Keratinocyte (primary cell): ENCODE measurements at places on chromosomes 1 and 21.
A peak's percentile ranks its signal among the peaks of the same experiment; 100 is the strongest.

GRCh38 chr1:110936567-110936966 lies 27.2 kb downstream of the LRIF1 start:
- DNase-seq, result no peak

DNA sequence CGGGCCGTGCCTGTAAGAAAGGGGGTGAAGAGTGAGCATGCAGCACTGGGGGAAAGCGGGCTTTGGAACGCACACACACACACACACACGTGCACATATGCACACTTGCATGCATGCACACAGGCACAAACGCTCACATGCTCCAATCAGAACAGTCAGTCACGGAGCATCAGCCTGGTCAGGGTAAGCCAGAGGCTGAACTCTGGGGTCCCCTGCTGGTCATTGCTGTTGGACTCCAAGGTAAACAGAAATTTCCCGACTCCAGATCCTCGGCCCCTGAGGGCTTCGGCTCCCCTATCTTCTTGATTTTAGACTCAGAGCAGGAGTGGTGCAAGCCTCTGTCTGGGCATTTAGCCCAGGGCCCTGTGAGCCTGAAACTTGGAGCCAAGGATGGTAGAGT lies 54.2 kb downstream of the SYT2 start:
- DNase-seq, result no peak

DNA sequence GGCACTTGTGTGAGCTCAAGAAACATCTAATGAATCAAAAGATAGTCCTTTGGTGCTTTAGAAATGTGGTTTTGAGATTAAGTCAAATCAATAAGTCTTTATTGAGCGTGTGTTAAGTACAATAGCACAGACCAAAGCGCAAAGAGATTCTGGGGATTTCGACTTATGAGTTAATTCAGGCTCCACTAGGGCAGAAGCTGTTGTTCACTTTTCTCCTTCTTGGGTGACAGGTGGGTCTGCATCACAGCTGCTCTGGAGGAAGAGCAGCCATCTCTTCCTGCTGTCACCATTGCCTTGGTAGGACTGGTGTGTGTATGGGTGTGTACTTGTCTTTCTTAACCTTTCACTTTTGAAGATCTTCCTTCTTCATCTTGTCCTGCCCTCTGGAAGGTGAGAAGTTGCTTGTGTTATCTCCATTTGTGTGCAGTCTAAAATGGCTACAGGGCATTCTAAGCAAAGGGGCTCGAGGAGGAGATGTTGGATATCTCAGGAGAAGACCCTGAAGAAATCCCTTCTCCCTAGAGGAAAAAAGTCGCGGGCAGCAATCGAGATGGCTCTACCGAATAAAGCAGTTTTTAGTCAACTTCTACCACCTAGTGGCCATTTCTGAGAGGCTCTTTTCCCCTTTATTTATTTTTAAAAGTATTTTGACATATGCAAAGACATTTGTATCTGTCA lies 22.9 kb upstream of the DISC1 start:
- no peak for DNase-seq

DNA sequence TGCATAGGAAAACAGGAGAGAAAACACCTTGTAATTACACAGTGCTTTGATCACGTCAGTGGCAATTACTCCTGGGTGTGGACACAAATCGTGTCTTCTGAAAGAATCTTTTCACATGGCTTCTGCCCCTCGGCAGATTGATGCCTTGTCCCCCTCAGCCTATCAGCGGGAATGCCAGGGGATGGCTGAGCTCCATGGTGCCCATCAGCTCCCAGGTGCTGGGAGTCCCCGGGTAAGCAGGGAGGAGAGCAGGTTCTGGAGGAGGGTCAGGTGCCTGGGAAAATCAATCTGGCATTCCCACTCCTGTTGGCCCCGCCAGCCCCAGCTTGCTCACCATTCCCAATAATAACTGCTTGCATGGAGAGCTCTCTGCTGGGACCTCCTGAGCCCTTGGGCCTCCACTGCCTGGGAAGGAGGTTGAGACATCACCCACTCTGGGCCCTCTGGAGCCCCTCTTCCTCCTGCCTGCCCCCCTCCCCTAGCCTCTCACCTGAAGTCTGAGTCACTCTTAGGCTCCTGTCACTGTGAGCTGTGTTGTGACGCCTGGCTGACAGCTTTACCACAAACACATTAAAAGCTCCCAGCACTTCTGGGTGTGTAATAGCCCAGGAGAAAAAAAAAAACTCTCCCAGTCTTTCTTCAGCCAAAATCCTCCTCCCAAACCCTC lies 4.9 kb downstream of the CAMK2N1 start:
- DNase-seq, result no peak

DNA sequence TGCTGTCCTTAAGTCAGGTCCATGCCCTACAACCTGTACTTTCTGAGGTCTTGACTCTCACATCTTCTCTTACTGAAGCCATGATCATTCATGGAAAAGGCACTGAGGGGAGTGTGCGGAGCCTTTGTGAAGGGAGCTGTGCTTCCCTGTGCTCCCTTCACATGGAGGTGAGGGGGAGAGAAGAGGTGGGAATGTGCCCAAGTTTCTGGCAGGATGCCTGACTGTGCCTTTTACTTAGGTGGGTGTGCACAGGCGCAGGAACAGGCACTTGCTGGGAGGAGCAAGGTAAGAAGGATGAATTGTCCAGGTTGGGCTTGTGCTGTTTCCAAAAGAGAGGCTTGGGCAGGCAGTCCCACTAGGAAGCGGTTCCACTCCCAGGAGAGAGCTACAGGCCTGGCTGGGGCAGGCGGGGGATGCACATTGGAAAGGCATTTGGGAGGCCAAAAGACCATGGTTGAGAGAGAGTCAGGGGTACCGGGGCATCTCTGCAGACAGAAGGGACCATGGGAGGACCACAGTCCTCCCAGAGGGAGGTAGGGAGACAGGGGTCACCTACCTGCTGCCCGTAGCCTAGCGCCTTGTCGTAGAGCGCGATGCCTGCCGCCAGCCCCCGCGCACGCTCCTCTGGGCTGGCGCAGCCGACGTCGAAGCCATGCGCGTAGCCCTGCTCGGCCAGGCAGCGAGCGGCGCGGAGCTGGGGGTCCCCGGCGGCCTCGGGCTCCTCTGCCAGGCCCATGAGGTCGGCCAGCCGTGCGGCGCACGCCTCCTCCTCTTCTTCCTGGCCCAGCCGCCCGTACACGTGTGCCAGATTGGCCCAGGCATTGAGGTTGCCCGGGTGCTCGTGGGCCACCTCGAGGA lies 853 bp downstream of the TTC22 start:
- no peak for DNase-seq

DNA sequence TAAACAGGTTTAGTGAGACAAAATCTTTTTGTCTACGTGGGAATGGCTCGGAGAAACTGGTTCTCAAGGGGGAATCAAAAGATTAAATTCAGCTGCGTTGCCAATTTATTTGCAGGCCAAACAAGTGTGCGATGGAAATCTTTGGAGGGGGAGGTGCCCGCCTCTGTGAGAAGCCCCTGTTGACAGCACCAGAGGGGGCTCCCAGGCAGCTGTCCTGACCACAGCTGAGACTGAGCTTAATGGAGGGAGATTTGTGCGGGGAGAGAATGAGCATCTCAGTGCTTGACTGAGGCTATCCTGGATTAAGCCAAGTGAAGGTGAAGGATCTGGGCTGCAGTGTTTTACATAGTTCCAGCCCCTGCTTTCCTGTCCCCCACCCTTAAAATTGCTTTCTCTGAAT lies 169.7 kb downstream of the ATG4C start:
- no peak for DNase-seq

DNA sequence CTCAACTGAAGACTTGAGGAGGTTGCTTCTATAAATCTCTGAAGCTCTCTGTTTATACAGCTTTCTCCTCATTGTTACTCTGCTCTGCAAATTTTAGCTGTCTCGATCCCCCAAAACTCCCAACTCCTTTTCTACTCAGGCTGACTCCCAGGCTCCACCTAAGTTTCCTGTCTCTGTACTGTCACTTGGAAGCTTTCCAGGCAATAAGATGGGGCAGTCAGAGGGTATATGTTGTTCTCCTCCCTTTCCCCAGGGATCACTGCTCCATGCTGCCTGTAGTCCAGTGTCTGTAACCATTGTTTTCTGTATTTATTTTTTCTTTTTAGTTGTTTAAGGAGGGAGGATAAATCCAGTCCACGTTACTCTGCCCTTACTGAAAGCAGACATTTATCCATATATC lies 13.4 kb downstream of the TSNAX start:
- no peak for DNase-seq

DNA sequence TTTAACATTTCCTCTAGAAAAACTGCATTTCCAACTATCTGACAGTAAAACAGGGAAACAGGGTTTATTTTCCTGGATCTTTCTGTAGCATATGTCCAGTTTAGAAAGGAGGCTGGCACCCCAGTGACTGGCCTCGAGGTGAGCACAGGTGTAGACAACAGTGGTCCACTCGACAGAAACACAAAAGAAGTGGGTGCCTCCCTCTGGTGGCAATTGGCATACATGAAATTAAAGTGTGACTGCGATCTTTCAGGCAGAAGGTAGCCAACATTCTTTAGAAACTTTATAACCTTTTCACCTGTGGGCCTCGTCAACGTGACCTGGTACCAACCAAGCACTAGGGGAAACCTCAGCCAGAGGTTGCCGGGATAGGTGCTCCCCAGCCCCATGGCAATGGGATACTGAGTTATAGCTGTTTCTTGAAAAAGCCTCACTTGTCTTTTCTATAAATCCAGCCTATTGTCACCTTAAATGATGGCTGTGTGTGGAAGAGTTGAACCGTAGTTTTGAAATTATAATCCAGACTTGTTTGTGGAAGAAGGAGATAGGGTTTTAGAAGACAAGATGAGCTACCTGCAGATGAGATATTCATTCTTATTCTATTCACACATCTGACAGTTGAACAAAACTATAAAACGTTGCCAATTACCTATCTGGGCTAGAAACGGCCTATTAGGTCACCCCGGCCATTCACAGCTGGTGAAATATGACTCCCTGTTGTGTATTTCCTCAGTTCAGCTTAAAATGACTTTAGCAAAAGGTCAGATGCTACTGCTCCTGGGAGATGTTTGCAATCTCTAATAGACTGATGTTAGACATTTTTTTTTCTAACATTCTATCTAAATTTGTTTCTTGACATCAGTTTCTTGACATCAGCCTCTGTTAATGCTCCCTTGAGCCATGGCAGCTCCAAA lies 44.3 kb downstream of the PCP4 start:
- no peak for DNase-seq

GRCh38 chr1:205466595-205467220 lies 10.9 kb upstream of the BLACAT1 start:
- DNase-seq, result no peak

GRCh38 chr1:110615548-110616130 lies 9.5 kb upstream of the KCNA2 start:
- DNase-seq, result peak; percentile 21

DNA sequence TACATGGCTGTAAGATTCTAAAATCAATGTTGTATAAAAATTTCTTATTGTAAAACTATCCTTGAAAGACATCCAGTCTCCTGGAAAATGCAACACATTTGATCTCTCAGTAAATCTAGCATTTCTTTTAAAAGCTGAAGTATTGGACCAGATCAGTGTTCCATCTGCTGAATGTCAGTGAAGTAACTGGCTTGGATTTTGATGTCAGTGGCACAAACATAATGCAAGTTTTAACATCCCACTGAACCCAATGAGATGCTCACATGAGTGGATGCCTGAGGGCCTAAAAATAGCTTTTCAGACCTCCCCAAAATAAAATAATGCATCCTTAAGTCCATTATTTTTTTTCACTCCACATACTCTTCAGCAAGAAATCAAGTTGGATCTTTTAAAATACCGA lies 1432.2 kb downstream of the MRPL39 start:
- DNase-seq, result no peak

DNA sequence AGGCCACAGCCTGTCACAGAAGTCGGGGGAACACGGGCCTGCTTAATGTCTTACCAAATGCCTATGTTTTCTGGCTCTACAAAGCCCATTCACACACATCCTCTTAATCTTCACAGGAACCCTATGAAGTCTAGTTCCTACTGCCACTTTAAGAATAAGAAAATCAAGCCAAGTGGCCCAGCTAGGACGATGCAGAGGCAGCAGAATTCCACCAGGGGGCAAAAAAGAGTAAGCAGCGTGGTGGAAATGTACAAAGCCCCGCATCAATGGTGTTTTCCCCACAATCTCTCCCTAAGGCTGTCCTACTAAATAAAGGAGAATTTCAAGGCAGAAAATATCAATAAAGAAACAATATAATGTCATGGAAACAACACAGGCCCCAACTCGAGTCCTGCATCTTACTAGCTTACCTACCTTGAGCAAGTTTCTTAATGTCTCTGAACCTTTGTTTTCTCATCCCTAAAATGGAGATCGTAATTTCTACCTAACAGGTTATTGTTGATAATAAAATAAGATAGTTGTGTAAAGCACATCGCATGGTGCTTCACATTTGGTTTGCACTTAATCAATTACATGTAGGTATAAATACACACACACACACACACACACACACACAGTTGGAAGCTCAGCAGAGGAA lies 21.4 kb downstream of the SEC16B start:
- no peak for DNase-seq

DNA sequence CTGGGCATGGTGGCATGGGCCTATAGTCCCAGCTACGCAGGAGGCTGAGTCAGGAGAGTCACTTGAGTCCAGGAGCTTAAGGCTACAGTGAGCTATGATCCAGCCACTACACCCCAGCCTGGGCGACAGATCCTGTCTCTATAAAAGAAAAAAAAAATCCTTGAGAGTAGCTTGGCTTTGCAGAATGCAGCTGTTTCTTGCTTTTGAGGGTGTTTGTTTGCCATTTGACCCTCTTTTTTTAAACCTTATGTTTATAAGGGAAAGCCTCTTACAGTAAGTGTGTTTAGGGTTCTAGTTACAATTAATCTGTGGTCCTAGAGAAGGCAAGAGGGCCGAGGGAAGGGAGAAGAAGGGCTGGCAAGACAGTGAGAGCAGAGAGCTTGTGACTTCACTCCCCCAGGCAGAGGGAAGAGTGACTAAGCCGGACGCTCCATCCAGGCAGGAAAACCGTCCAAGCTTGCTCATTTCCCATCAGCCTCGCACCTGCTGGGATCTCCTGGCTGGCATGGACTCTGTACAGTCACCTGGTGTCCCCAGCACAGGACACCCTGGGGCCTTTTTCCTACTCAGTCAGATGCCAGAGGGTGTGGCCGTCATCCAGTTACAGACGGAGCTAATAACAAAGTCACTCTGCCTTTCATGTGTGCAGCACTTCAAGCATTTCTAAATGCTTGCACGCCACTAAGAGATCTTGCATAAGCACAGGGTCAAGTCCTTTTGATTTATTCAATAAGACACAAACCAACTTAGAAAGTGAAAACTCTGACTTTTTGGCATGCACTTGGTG lies 55.5 kb upstream of the PSEN2 start:
- peak; percentile 54 for DNase-seq

DNA sequence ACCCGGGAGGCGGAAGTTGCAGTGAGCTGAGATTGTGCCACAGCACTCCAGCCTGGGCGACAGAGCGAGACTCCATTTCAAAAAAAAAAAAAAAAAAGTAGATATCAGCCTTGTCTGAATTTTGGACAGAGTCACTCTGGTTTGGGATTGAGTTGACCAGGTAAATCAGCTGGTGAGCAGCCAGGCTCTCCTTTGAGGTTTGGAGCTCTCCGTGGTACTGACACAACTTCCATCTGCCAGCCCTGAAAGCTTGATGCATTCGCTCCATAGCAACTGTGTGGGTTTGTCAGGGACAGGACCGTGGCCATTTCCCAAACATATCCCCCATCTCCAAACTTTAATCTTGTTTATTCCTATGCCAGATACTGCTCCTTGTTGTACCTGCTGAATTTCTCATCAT lies 155.2 kb downstream of the DMRTA2 start:
- DNase-seq, result no peak
